ENCODE measurements at places on chromosomes 3 and 15.

DNA sequence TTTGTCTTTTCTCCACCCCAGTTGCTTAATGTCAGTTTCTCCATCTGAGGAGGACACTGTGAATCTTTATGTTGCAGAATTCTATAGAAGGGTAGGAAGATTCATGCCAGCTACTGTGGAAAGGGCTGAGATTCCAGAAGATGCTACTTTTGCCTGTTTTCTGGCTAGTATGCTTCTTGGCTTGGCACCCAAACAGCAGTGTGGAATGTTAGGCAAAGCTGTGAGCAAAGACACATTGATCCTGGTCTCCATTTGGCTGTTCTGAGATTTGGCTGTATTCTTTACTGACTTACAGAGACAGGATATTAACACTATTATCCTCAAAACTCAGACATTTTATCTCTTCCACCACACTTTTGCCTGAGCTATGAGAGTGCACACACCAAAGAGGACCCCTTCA, 39.3 kb downstream of the PDHB start:
- DNase-seq, result no peak

GRCh38 chr3:49712631-49713317, 6.7 kb downstream of the AMIGO3 start:
- DNase-seq, result no peak

- DNase-seq, result no peak
Observed at GRCh38 chr15:95912280-95912625, 418.2 kb upstream of the NR2F2 start.

GRCh38 chr3:159829056-159829455, 159.6 kb upstream of the IL12A start:
- DNase-seq, result no peak

DNA sequence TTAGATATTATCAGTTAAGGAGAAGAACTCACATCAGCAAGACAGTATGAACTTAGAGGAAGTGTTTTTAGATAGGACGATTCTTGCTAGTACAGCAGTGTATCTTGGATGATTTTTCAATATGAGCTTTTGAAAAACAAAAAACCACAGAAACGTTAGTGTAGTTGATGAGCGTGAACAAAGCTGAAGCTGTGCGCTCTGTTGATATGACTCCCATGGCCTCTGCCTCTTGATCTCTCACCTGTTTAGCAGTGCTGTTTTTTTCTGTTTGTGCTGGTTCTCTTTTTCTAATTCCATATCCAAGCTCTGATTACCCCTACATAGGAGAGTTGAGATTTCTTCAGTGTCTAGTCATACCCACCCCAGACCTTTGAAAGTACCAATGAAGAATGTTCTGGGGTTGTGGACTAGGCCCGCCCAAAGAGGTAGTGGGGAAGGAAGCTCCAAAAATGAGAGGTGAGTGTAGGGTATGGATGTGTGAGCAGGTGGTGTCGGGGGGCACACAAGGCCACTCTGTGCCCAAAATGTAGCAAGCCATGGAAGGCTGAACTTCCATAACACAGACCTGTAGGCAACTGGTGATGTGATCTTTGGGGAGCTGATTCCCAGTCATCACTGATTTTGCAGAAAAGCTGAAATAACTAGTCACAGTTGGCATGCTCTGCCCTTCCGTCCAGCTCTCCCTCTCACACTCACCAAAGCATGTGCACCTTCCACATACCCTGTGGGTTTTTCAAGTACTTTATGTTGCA, 20.0 kb upstream of the CMTM7 start:
- DNase-seq, result no peak

DNA sequence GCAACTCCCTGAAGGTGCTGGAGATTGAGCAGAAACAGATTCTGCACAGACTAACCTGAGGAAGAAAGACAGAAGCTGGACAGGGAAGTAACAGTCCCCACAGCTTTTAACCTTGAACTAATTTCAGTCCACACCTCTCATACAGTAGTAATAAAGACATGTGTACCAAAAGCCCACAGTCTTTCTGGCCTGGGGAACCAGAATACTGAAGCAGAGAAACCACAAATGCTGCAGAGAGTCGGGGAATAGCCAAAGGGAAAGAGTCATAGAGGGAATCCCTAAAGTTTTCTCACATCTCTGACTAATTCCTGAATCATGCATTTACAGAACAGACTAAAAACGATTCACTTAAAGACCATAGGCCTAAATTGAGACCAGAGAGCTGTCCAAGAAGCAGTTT, 503.4 kb upstream of the NECTIN3 start:
- DNase-seq, result no peak

DNA sequence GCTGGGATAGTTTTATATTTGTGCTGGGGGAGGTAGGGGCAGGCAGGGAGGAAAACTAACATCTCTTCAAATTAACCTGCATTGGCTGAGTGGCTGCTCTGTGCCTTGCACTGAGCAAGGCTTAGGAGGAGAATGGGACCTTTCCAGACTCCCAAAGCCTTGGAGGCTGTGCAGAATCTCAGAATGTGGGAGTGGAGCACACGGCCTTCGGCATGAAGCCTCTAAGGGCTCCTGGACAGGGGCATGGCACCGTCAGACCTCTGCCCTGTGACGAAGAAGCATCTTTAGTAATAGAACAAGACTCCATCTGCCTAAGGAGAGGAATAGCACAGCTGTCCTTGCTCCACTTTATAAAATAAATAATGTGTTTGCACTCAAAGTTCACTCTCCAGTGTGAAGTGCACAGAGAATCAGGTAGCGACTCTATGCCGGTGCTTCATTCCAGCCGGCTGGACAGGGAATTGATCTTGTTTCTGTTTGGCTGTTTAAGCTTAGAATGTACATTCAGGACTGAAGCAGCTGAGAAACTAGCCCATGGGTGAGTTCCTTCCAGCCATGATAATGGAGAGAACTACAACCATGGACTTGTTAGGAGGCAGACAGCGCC, 228.5 kb upstream of the ADAMTS9 start:
- DNase-seq, result no peak

GRCh38 chr3:128050597-128050996, 1.6 kb upstream of the SEC61A1 start:
- no peak for DNase-seq

DNA sequence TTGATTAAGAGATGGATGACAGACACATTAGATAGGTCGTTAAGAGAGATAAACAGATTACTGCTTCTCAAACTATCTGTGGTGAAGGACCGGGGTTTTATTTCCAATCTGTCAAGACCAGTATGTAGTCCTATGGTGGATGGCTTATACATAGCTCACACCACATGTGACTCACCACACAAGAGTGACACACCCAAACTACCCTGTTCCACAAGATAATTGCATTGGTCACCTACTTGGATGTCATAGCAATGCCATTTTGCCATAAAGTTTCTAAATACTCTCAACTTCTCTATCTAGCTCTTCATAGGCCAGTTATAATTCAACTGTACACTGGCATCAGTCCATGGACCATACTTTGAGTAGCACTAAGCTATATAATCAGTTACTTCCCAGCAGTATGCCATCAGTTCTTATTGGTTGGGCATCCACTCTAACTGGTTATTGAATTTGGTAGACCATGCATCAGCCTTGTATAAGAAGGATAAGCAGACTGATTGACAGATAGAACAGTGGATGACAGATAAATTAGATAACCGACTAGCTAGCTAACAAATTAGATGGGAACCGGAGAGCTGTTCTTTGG, 11.6 kb downstream of the WWTR1 start:
- DNase-seq, result no peak

- no peak for DNase-seq
Observed at GRCh38 chr15:29099131-29099880, 170.3 kb downstream of the NSMCE3 start.

- no peak for DNase-seq
Observed at GRCh38 chr3:105399611-105400010, 32.9 kb downstream of the ALCAM start.

- no peak for DNase-seq
Observed at GRCh38 chr3:179666436-179667035, 13.7 kb downstream of the USP13 start.

DNA sequence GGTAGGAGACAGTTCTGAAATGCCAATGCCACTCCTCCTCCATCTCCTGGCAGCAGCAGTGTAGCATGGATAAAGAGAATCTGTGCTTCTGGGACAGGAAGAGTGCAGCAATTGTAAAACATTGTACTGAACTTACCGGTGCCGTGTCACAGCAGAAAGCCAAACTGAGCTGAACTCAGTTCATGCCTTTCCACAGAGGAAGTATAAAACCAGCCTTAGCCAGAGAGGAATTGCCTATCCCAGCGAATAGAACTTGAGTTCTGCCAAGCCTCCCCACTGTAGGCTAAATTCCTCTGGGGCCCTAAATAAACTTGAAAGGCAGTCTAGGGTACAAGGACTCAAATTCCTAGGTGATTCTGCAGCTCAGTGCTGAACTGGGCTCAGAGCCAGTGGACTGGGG, 148.8 kb downstream of the SLC9A9 start:
- DNase-seq, result no peak

- DNase-seq, result no peak
Observed at GRCh38 chr15:27701956-27702355, 397.2 kb downstream of the OCA2 start.

- DNase-seq, result peak; percentile 15
Observed at GRCh38 chr15:90620379-90621067, 90.8 kb downstream of the CRTC3 start.

GRCh38 chr3:136602818-136603217, 149.4 kb downstream of the STAG1 start:
- DNase-seq, result no peak

Measured in activated T-cell treated with anti-CD3 and anti-CD28 coated beads for 48 hours (primary cell).